ENCODE measurements at places on chromosomes 1 and 21.

DNA sequence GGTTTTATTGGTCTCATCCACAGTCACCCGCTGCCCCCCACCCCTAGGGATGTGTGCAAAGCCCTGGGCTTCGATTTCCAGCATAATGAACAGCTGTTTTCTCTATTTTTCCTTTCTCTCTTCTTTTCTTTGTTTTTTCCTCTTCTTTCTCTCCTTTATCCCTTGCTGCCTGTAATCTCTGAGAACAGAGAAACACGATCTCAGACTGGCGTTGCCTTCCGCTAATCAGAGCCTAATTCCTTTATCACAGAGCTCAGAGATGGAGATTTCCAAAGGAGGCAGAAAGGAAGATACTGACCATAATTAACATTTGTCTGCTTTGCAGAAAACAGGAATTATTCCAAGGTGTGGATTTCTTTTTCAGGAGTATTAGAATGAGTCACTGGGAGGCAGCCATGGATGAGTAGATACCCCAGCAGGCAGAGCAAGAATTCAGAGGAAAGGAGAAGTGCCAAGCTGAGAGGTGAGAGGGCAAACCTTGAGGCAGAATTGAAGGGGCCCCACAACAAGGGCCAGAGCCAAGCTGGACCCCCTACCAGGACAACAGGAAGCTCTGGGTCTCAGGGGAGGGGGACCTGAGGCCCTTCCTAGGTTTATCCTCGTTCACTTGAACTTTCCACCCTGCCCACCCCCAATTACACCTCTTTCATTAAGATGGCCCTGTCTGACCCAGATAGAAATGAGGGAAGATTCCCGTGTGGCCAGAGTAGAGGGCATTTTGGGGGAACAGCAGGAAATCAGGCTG lies 33.3 kb downstream of the MATN1 start:
- DNase-seq = no peak

DNA sequence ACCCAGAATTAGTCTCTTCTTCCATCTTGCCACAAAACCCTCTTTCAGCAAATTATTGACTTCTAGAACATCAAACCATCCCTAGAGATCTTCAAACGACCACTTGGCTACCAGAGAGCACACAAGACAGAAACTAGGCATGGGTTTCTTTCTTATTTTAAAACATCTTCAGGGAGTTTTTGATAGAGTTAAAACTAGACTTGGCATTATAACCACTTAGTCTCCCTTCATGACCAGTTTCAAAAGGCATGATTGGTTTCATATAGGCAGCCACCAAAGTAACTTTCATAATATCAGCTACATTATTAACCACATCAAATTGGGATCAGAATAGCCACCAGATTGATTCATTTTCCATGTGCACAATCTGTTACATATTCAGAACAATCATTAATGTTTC lies 368.4 kb upstream of the GREM2 start:
- DNase-seq = no peak

DNA sequence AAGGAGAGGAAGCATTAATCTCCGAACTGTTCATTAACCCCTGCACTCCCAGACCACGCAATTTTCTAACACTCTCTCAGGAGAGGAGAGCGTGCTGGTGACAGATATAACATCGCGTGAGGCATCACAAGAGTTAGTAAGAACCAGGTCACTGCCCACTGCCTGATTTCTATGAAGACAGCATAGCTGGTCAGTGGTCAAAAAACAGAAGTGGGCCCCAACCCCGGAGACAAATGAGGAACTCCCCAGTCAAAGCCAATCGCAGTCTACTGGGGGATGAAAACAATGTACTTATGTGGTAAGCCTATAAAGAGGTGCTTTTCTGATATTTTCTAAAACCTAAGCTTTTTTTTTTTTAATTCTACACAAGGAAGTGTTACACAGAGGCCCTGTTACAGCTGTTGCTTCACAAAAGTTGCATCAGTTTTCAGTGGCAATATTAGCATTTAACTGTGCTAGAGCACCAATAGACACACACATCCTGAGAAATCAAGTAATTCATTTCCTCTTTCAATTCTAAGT lies 231.8 kb upstream of the IRF2BP2 start:
- no peak for DNase-seq

DNA sequence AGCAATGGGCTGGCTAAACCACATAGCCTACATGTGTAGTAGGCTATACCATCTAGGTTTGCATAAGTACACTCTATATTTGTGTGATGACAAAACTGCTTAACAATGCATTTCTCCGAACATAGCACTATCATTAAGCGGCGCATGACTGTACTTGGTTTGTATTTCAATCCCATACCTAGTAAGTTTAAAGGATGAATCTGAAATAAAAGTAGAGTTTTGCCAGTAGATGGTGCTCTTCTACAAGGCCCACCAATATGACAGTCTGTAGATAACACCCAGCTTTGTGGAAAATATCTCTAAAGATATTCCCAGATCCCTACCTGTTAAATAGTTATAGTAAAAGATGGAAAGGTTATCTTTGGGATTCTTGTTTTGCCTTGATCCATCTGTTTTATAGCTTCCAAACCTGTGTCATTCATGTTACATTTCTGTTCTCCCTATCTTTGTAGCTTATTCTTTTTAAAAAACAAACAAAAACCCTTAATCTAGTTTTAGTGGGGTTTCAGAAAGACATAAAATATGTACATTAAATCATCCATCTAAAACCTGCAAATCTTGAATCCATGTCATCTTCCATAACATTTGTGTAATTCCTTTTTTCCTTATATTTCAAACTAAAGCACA lies 33.9 kb upstream of the ASPM start:
- DNase-seq = no peak

GRCh38 chr1:172352435-172352834 lies 68.0 kb upstream of the C1orf105 start:
- no peak for DNase-seq

DNA sequence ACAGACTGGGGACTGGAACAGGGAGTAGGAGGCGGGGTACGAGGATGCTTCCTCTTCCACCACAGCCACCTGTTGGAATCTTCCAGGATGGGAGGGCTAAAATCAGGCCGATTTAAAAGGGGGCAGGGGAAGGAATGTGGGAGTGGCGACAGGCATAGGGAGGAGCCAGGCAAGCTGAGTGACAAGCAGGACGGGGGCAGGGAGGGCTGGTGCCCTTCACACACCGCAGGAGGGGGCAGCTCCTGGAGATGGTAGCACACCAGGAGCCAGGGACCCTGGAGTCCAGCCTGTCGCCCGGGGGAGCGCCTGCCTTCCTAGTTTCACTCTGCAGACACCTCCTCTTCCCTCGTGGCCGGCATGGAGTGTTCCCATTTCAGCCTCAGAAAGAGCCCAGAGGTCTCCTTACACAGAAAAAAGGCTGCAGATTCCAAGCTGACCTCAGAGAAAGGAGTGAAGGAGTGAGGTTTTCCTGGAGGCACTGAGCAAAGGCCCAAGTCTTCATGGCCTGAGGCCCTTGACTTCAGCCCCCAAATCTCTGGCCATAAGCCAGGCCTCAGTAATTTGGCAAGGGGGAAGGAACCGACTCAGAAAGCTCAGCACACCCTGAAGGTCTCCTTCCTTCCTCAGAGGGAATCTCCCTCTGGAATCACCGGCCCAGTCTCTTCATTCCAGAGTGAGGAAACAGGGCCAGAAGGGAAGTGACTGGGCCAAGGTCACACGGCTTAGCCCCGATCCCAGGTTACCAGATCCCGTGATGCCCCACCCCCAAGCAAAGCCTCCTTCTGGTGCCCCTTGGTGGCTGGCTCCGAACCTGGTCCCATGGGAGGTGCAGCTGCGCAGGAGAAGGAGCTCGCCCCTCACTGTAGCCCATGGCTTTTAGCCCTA lies 8.1 kb downstream of the BLACAT1 start:
- no peak for DNase-seq

DNA sequence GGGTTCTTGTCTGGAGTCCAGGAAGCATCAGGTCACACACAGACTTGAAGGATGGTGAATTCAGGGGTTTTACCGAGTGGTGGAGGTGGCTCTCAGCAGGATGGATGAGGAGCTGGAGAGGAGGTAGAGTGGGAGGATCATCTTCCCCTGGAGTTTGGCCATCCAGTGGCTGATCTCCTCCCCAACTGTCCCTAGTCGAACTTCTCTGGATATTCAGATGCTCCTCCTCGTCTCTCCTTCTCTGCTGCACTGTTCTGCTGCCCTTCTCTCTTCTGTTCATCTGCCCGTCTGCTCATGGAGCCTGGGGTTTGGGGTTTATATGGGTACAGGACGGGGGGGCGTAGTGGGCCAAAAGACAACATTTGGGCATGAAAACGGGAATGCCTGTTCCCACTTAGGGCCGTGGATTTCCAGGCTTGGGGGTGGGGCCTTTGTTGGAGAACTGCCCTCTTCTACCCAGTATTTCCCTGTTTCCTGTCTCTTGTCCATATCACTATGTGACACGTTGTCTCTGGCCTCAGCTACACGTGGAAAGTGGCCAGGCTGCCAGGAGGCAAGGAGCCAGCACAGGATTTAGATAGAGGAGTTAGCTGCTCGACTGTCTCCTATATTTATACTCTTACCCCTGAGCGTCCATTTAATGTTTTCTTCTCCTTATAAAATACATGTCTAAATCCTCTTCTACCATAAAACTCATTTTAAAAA lies 76.7 kb downstream of the SIPA1L2 start:
- DNase-seq = no peak

- DNase-seq = no peak
Observed at GRCh38 chr1:94846308-94846707, 26.2 kb downstream of the SLC44A3 start.

DNA sequence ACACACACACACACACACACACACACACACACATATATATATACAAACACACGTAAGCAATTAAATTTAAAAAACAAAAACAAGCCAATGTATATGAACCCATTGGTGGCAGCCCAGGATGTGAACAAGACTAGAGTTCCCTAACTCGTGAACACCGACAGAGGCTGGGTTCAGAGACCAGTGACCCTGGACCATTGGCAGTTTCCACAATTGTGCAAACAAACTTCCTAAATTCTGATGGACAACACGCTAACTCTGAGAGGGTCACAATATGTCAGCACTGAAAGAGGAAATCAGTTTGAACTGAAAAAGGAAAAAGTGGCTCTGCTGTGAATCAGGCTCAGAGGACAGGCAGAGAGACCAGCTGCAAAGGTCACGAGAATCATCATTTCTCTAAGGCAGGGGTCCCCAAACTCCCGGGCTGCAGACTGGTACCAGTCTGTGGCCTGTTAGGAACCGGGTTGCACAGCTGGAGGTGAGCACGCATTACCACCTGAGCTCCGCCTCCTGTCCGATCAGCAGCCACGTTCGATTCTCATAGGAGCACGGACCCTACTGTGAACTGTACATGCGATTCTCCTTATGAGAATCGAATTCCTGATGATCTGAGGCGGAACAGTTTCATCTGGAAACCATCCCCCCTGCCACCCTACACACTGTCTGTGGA lies 50.5 kb upstream of the ERO1B start:
- no peak for DNase-seq

DNA sequence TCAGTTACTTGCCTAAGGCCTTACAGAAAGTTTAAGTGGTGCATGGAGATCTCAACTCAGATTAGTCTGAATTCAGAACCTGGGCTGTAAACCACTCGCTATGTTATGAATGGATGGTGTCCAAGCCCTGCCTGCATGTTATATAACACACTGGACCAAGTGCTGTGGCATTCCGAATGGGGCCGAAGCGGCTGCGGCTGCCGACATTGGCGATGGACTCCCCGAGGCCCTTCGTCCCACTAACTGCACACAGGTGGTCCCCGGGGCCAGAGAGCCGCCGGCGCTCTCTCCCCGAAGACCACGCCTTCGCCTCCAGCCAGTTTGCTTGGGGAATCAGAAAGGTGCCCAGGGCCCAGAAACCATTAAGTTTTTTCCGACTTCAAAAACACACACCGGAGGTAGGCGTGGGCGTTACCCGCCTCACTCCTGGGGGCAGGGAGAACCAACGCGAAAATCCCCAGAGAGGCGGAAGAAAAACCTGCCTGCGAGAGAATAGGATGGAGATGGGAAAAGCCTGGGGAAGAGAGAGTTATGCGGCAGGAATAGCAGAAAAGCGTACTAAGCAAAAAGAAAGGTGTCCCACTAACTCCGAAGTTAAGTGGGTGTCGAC lies 579 bp upstream of the TENT5C start:
- DNase-seq = no peak

DNA sequence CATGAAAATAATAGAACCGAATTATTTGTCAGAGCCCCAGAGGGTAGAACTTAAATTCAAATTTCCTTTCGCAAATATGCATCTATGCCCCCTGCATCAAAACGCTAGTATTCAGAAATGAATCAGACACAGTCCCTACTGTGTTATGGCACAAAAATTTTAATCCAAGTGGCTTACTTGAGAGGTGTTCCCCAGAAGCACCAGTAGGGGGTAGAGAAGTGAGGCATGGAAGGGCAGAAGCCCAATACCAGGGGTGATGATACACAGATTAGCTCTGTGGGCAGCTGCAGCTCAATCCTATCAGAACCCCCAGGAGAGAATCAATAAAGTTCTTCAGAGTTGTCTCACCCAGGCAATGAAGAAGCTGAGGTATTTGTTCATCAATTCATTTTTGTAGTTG lies 342.2 kb downstream of the OMA1 start:
- DNase-seq = no peak

- DNase-seq = no peak
Observed at GRCh38 chr1:211828584-211829342, 1.8 kb downstream of the LPGAT1 start.

DNA sequence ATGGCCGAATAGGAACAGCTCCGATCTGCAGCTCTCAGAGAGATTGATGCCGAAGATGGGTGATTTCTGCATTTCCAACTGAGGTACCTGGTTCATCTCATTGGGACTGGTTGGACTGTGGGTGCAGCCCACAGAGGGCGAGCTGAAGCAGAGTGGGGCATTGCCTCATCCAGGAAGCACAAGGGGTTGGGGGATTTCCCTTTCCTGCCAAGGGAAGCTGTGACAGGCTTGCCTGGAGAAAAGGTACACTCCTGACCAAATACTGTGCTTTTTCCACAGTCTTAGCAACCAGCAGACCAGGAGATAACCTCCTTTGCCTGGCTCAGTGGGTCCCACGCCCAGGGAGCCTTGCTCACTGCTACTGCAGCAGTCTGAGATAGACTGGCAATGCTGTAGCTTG lies 66.9 kb downstream of the HSD3B1 start:
- no peak for DNase-seq

GRCh38 chr1:215631489-215631888 lies 64.4 kb downstream of the KCTD3 start:
- DNase-seq = no peak

DNA sequence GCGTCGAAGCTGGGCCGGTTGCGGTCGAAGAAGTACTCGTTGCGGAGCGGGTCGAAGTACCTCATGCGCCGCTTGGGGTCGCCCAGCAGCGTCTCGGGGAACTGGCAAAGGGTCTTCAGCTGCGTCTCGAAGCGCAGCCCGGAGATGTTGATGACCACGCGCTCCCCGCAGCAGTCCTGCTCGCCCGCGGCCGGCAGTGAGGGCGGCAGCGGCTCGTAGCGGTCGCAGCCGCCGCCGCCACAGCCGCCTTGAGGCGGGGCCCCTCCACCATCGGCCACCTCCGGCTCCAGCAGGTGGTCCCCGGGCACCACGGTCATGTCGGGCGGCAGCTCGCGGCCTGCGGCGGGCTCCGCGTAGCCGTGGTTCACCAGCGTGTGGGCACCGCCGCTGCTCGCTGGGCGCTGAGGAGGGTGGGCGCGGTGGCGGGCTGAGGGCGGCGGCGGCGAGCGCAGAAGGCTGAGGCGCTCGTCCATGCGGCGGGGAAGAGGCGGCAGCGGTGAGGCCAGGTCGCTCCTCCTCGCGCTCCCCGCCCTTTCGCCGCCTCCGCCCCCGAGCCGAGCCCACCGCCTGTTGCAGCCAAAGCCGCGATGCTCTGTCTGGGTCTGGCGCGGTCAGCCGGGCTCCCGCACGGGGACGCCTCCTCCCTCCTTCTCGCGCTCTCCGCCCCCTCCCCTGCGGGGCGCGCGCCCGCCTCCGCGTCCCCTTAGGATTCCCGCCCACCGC lies at the start of gene KCNA3:
Gene KCNA3 (minus strand): TSS at position 604 of the 723 bp plus-strand sequence. CDS start 131 bp downstream, at position 473.
- DNase-seq = peak; percentile 60

Data from stimulated activated CD4-positive, alpha-beta T cell treated with anti-CD3 and anti-CD28 coated beads, Interleukin-12 subunit alpha, Interleukin-12 subunit beta, amount 100 ng/mL, for 4 hours (primary cell).